Skeletal muscle cell (primary cell): ENCODE measurements at places on chromosomes 2 and 18.
A peak's percentile ranks its signal among the peaks of the same experiment; 100 is the strongest.

GRCh38 chr2:134558208-134558830 is 160.5 kb downstream of the TMEM163 start:
- DNase-seq, result no peak

GRCh38 chr18:44724105-44724778 is 43.6 kb downstream of the SETBP1 start:
- no peak for DNase-seq

- no peak for DNase-seq
Measured at GRCh38 chr2:6812857-6813530, 52.7 kb downstream of the CMPK2 start.

GRCh38 chr2:185608799-185609198 is 129.8 kb upstream of the FSIP2 start:
- DNase-seq, result no peak

DNA sequence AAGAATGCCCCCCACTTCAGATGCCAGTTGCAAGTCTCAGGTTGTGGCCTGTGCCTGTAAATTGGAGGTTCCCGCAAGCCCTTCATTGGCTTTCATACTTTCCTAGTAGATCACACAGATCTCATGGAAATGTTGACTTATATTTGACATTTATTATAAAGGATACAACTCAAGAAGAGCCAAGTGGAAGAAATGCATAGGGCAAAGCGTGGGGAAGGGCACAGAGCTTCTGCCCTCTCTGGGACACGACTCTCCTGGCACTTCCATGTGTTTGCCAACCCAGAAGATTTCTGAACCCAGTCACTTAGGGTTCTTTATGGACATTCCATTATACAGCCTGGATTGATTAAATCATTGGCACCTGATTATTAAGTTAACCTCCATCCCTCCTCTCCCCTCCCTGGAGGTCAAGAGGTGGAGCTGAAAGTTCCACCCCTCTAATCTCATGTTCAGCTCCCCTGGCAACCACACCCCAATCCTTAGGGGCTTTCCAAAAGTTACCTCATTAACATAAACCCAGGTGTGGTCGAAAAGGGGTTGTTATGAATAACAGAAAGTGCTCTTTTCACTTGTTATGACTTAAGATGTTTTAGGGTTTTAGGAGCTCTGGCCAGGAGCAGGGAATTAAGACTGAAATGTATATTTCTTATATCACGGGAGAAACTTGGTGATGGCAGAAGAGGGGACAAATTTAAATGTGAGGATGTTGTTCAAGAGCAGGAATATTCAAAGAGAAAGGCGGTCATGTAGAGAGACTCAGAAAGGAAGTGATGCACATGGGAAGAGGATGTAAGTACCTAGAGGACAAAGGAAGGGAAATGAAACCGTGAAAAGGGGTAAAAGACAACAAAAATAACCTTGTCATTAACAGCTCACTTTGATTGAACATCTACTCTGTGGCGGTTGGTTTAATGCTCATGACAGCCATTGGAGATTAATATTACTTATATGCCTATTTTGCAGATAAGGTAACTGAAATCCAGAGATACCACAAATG is 31.8 kb downstream of the SP100 start:
- no peak for DNase-seq

- no peak for DNase-seq
Measured at GRCh38 chr2:100976061-100976460, 26.0 kb upstream of the RPL31 start.

DNA sequence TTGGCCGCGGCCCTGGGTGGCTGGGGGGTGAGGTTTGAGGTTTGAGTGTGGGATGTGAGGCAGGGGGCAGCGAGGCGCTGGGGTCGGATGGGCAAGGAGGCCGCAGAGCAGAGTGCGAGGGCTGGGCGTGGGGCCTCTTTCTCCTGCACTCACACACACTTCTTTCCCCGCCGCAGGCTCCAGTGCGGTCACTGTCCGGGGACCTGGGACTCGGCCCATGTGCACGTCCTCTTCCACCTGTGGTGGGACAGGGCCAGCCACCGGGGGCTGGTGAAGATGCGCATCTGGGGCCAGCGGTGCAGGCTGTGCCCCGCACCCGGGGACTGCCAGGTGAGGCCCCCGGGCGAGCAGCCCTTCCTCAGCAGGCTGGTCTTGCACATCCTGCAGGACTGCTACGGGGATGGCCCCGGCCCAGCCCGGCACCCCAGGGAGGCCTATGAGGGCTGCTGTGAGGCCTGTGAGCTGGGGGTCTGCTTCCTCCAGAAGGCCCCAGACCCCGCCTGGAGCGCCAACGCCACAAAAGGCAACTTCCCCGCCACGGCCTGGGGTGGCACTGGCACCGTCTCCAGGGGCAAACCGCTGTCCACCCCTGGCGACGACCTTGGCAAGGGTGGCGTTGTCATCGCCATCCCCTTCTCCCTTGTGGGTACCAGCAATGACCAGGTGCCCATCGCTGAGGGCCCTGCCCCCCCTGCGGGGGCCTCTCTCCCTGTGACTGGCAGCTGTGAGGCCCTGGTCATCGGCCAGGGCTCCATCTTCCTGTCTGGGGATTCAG is 2.2 kb downstream of the RTP5 start:
- DNase-seq, result no peak

GRCh38 chr2:64809216-64809615 is 155.5 kb upstream of the SERTAD2 start:
- DNase-seq, result no peak

GRCh38 chr18:36460324-36460850 is 162.9 kb downstream of the FHOD3 start:
- DNase-seq, result no peak

DNA sequence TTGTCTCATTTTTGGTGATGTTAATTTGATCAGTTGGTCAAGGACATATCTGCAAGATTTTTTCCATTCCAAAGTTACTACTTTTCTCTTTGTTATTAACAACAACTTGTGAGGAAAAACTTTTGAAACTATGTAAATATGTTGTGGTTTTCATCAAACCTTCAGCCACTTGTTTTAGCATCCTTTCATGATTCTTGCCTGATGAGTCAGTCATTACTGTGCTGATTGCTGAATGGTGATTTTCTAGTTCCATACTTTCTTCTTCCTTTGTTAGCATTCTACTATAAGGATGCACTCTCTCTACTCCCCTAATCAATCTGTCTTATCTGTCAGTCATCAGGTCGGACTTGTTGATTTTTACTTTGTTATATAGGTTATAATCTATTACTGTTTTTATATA is 10.9 kb downstream of the TMEM87B start:
- no peak for DNase-seq

DNA sequence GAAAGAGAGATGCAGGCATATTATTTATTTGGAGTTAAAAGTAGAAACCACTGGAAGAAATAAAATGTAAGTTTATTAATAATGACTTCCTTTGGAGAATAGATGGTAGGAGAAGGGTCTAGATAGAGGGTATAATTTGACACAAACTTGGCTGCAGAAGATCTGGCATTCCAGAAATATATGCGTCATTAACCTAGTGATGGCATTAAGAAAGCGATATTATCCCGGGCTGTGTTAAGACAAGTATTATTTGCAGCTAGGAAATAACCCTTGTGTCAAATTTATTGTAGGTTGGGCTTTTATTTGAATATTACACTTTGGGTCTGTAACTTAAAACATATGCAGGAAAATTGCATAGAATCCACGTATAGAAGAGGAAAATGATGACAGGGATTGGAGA is 389.5 kb downstream of the MTX2 start:
- no peak for DNase-seq

- DNase-seq, result no peak
Measured at GRCh38 chr2:206935991-206936842, 3.1 kb upstream of the CPO start.

DNA sequence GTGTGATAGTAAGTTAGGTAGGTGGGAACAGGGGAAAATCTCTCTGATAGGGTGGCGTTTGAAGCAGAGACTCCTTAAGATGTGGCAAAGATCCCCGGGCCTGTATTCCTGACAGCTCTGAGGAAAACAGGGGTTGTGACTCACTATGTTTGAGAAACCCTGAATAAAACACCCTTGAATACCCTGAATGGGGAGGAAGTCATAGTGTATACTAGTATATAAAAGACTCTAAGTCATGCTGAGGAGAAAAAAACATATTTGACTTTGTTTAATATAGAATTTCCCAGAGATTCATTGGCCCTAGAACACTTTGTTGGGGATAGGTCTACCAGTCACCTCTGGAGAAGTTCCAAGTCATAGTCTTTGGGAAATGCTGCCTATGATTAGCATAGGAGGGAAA is 590.9 kb downstream of the IRS1 start:
- DNase-seq, result peak; percentile 39

GRCh38 chr2:893311-893710 is 57.3 kb upstream of the SNTG2 start:
- no peak for DNase-seq

DNA sequence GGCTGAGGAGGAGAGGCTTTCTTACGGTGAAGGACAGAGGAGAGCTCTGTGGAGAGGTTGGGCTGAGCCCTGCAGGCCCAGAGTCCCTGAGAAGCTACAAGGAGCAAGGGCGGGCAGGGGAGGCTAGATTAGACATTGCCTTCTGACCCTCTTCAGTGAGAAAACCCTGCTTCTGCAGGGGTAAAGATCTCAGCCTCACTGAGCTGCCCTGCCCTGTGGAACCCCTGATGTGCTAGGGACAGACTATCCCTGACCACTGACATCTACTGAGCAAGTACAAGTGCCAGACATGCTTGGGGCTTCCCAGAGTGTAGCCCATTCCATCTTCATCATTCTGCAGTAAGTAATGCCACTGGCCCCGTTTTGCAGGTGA is 111.5 kb downstream of the CYP26B1 start:
- DNase-seq, result no peak

- DNase-seq, result no peak
Measured at GRCh38 chr18:42330296-42330695, 375.3 kb downstream of the PIK3C3 start.

DNA sequence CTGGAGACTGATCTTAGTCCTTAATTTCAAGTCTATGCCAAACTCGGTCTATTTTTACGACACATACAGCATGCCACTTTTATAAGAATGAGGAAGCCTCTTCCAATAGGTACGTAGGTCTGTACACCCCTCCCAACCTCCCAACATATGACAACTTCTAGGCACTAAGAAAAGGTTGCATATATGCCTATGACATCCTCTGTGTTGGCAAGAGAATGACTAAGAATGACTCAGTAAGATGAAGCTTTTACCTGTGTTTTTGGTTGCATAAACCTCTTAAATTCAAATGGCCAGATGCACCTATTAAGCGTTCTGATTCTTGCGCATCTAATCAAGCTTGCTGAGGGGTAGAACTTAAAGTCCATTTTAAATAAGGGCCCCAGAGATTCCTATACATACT is 586.4 kb upstream of the ZEB2 start:
- DNase-seq, result no peak

DNA sequence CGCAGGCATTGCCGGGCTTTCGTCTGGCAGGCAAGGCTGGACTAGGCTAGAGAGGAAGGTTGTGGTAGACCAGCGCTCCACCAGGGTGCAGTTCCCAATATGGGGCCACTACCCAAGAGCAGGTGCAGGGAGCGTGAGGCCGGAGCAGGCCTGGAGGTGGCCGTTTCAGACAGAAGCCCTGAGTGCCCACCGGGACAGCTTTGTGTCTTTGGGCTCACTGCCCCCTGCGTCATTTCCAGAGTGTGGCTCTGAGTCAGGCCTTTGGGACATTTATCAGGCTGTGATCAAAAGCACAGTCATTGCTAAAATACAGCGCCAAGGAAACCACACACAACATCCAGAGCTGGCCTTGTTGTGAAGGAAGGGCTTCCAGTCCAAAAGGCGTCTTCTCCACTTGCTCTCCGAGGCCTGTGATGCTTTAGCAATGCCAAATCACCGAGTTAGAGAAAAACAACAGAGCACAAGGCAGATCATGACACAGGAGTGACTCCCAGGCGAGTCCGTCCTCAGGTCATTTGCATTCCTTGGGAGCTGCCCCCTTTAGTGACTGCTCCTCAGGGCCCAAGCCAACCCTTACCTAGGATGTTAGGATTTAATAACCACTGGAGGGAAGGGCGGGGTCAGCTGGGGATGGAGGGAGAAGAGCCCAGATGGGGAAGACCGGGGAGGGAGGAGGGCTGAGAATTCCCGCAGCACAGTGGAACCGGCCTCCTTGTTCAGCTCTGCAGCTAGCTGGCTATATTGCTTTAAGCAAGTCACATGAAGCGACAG is 42.3 kb downstream of the RFX8 start:
- no peak for DNase-seq

DNA sequence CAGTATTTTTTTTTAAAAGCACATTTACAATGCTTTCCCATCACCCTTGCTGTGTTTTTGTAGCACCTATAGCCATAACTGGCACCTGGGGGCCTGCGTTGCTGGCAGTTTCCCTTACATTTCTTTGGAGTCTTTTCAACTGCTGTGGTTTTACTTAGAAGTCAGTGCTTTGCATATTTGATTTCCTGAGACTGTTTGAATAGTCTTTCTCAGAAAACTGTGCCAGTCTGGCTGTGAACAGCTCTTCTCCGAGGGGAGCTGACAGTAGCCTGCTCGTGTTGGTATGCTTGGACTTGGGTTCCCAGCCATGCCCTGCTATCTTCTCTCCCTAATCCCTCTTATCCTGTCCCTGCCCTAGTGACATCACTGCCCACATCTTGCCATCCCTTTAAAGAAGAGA is 81.5 kb downstream of the DPP4 start:
- no peak for DNase-seq

- DNase-seq, result no peak
Measured at GRCh38 chr2:233912691-233913423, 4.3 kb upstream of the TRPM8 start.

- DNase-seq, result no peak
Measured at GRCh38 chr2:235504441-235505180, 10.8 kb downstream of the AGAP1 start.

GRCh38 chr18:22980394-22980793 is 47.3 kb downstream of the RBBP8 start:
- DNase-seq, result no peak

- peak; percentile 53 for DNase-seq
Measured at GRCh38 chr2:181814057-181814491, 77.5 kb upstream of the ITPRID2 start.

DNA sequence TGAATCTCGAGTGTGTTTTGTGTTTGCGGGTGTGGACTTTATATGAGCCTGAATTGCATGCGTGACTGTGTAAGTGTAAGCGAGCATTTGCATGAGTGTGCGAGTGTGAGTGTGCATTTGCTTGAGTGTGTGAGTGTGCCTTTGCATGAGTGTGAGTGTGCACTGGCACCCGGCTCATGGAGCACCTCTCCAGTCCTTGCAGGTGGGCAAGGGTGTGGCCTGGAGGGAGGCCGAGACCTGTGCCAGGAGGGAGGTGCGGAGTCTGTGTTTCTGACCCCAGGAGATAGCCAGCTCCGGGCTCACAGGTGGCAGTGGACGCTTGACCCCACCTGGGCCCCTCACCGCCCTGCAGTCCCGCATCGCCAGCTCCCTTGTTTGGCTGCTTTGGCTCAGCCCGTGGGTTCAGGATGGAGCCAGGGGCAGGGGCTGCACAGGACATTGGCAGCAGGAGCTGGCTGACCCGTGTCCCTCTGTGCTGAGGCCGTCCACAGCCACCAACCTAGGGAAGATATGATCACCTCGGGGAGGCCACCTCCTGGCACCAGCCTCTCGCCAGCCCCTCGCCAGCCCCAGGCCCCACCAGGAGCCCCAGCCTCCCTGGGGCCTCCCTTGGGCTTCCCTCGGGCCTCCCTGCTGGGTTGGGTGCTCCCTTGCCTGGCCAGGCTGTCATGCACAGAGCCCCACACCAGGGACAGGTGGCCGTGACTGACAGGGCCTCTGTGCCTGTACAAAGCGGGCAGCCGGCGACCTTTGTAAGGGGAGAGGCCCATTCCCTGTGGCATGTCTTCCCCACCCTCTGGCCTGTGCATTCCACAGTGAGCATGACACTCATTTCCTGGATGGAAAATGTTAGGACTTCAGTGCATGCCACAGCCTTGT is 81.6 kb downstream of the PTGR3 start:
- DNase-seq, result peak; percentile 13
